ENCODE measurements at places on chromosomes 5 and 9.

DNA sequence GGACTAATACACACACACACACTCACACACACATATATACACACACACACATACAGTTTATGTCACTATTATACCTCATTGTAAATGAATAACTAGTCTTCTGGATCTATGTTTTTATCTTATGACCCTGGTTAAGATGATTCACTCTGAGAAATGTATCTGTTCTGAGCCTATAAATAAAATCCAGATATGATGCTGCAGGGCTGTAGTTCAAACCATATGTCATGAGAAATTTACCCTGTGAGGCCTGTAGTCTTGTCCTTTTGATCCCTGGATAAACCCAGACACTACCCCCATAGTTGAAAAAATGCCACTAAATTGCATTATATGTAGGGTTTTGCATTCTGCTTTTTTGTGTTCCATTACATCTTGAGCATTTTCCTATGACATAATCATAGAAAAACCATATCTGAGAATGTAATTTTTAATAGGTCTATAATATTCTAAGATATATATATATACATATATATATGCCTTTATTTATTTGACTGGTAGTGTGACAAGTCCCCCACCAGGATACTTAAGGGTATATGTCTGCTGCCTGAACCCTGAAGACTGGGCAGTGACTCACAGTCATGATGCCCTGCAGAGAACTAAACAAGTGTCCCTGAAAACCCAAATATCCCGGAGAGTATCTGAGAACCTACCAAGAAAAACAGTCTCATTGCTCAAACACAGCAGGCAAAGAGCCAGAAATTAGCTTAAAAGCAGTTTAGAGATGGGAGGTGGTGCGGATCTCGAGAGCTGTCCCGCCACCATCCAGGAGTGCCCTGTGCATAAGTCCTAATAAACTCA lies 18.4 kb upstream of the ALDOB start:
- no peak for DNase-seq

- no peak for DNase-seq
Observed at GRCh38 chr5:94674490-94675382, 56.3 kb downstream of the SLF1 start.

GRCh38 chr5:5318426-5319190 lies 103.9 kb upstream of the ICE1 start:
- DNase-seq: no peak

DNA sequence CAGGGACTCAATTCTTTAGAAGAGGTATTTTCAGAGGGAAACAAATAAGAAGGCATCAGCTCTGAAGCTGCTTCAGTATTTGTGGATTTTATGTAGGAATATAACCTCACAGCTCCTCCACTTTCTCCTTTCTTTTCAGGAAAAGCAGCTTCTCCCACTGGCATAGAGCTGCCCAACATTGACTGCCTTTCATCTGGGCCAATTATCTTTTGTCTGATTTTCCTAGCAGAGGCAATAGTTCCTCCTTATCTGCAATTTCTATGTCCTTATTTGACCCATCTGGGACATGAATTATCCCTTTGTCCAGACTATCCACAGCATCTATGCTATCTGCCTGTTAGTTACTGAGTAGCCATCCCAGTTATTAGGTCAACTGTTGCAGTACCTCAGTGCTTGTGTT lies 1671.2 kb upstream of the ACO1 start:
- DNase-seq: no peak

- no peak for DNase-seq
Observed at GRCh38 chr9:124198331-124198730, 59.4 kb upstream of the NEK6 start.

- no peak for DNase-seq
Observed at GRCh38 chr5:56202483-56202882, 30.6 kb downstream of the ANKRD55 start.

GRCh38 chr5:61245486-61245885 lies 83.2 kb upstream of the SMIM15 start:
- DNase-seq: no peak

- DNase-seq: no peak
Observed at GRCh38 chr5:150948539-150948938, 43.8 kb upstream of the ZNF300 start.

GRCh38 chr9:129867136-129868022 lies 32.1 kb downstream of the USP20 start:
- DNase-seq: no peak

Measured in CD4-positive, alpha-beta T cell treated with Interleukin-2 at 100 ng/mL for 4 hours (primary cell).